G401 (cell line): ENCODE measurements at places on chromosomes 1 and 21. TPM values are rescaled to one million over a fixed set of nuclear protein-coding genes. Genes with fewer than 3 reads are reported as not detected.

DMRTA2 gene
- not detected in 2 replicates for total RNA-seq

FTCD gene
- total RNA-seq, result 1.1 TPM in 1 of 2 replicates, not detected in the other

EXTL2 gene
- 20.4 and 36.9 TPM in 2 replicates for total RNA-seq

HORMAD1 gene
- total RNA-seq, result not detected in 2 replicates

TTC22 gene
- not detected in 2 replicates for total RNA-seq

NHLH2 gene
- not detected in 2 replicates for total RNA-seq

RERE gene
- 22.6 and 57.3 TPM in 2 replicates for total RNA-seq

HOOK1 gene
- total RNA-seq, result not detected in 2 replicates

AVPR1B gene
- not detected in 2 replicates for total RNA-seq

NPR1 gene
- 0.12 TPM in 1 of 2 replicates, not detected in the other for total RNA-seq

MANEAL gene
- total RNA-seq, result 22.0 and 31.3 TPM in 2 replicates

TAS1R1 gene
- total RNA-seq, result not detected in 2 replicates

SYPL2 gene
- not detected in 2 replicates for total RNA-seq
